ENCODE measurements at places on chromosomes 12 and 14. TPM values are rescaled to one million over a fixed set of nuclear protein-coding genes. Genes with fewer than 3 reads are reported as not detected.

NELL2 gene
- not detected for total RNA-seq

FIGNL2 gene
- not detected for total RNA-seq

CS gene
- 81.4 TPM for total RNA-seq

NTS gene
- total RNA-seq = not detected

NRL gene
- 1.5 TPM for total RNA-seq

PTCSC3 gene
- not detected for total RNA-seq

IAPP gene
- total RNA-seq = not detected

TAS2R42 gene
- total RNA-seq = not detected

TMEM52B gene
- not detected for total RNA-seq

LAG3 gene
- 0.67 TPM for total RNA-seq

GNG2 gene
- 2.7 TPM for total RNA-seq

OR11H7 gene
- total RNA-seq = not detected

AQP6 gene
- total RNA-seq = 0.14 TPM

KRT77 gene
- total RNA-seq = under 0.01 TPM

HOXC12 gene
- total RNA-seq = not detected

ARHGAP9 gene
- 1.4 TPM for total RNA-seq

LRRC23 gene
- total RNA-seq = 5.7 TPM

SMIM41 gene
- total RNA-seq = 0.17 TPM

P2RX7 gene
- total RNA-seq = 0.43 TPM
